IPS-NIHi11 (cell line): ENCODE measurements at places on chromosomes 11 and 22.

DNA sequence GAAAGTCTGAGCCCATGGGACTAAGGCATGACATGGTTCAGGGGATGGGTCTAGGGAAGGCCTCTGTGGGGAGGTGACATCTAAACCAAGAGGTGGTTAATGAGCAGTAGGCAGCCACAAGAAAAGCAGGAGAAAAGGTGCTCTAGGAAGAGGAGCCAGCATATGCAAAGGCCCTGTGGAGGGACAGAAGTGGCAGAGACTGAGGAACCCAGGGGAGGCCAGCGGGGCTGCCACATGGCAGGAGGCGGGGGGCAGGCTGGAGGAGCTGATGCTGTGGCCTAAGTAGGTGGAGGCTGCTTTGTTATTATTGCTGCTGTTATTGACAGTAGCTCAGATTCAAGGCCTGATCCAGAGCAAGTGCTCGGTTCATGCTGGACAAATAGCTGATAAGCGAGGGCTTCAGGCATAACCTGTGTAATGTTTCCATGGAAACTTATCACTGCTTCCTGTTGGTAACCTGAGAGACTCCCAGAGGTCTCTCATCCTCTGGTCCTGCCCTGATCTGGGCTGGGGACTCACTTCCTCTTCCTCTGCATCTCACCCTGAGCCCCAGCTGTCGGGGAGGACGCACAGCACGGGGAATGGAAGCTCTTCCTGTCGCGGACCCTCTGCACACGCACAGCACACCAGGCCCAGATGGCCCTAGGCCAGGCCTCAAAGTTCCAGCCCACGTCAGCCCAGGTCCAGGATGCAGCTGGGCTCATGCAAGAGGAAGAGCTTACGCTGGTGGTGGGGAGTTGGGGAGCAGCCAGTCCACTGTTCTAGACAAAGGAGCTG lies 75.2 kb upstream of the TP53I11 start:
- DNase-seq: no peak

- DNase-seq: no peak
Observed at GRCh38 chr22:49528420-49528720, 299.3 kb downstream of the BRD1 start.

DNA sequence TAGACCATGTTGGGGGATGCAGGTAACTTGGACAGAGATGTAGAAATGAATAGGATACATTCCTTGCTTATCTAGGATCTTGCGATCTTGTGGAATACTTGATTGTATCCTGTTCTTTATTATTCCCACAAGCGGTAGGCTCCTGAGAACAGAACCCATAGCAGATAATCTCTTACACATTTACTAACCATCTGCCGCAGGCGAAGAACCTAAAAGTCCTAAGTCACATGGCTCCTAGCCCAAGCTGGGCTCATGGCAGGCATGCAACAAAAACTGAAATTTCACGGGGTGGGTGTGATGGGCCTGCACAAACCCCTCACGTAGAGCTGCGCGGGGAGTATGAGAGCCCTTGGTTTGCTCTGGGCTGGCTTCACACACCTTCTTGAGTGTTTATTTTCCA lies 177.4 kb upstream of the NECTIN1 start:
- DNase-seq: no peak

DNA sequence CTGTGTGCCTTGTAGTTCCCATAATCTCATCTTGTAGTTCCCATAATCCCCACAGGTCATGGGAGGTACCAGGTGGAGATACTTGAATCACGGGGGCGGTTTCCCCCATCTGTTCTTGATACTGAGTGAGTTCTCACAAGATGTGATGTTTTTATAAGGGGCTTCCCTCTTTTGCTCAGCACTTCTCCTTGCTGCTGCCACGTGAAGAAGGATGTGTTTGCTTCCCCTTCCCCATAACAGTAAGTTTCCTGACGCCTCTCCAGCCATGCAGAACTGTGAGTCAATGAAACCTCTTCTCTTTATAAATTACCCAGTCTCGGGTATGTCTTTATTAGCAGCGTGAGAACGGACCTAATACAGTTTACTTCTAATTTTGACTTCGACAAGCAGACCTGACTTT lies 14.0 kb upstream of the SMIM38 start:
- no peak for DNase-seq

DNA sequence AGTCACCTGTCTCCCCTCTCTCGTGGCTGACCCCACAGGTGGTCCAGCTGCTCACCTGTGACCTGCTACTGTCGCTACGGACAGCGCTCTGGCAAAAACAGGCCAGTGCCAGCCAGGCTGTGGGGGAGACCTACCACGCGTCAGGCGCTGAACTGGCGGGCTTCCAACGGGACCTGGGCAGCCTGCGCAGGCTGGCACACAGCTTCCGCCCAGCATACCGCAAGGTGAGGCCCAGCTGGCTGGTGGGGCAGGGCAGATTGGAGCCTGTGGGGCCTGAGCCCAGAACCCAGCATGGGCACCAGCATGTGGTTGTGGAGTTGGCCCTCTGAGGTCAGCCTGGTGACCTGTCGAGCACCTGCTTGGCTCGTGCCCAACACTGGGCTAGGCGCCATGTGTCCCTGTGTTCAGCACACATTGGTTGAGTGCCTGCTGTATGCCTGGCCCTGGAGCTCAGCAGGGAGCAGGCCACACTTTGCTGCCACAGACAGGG lies 11.9 kb downstream of the SHISA8 start:
- no peak for DNase-seq

DNA sequence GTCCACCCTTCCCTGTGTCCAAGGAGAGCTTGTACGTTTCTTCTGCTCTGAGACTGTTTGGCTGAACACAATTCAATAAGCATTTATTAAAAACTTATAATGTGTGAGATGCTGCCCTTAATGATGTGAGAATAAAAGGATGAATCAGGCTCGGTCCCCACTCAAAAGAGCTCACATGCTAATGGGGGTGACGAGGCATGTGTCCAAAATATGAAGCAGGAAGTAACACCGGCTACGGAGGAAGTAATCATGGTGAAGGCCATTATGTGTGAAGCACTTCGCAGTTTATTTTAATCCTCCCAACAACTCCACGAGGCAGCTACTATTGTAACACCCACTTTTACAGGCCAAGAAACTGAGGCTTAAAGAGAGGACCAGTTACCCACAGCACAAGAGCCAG lies 3.4 kb upstream of the RASD2 start:
- no peak for DNase-seq

GRCh38 chr11:88098289-88098688 lies 77.0 kb downstream of the RAB38 start:
- DNase-seq: no peak

DNA sequence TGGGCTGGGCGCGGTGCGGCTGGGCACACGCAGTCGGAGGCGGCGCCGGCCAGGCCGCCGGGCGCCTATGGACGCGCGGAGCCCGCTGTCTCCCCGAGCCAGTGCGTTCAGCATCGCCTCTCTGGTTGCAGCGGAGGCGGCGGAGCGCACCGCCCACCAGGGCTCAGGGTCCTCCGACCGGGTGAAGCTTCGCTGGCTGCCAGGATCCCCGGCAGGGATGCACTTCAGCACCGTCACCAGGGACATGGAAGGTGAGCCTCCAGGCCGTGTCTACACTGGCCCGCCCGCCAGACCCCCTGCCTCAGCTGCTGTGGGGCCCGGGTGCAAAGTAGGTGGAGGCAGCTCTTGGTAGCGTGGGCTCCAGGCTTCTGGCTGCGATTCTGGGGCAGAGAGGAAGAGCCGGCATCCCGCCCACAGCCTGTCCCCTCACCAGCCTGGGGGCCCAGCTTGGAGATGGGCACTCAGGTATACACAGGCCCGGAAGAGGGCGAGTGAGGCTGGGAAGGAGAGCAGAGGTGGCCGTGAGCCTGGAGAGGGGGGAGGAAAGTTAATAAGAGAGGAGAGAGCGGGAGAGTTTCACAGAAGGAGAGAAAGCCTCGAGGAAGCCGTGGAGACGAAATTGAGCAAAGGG lies 1.0 kb upstream of the TBX1 start:
- DNase-seq: no peak

DNA sequence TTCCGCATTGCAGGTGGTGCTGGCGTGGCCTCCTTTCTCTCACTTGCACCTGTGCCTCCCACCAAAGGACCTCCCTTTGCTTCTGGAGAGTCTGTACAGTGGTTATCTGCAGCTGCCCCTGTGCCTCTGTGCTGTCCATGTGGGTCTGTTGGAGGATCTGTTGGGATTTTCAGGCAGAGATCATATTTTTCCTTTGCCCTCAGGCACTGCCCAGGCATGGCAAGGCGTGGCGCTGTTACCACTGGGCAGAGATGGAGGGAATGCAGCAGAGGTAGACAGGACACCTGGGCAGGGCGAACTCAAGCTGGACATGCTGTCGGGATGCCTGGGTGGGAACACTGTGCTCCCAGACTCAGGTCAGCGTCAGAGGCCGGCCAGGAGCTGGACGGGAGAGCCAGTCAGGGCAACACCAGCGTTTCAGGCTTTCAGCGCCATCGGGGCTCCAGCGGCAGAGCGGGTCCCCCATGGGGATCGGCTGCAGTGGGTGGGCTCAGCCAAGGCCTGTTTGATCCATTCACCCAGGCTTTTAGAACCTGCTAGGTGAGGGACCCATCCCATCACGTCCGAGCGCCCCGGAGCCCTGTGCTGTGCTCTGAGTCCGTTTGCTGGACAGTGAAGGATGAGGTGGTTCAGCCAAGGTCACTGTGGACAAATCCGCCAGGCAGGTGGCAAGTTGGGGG lies 718.9 kb downstream of the BRD1 start:
- no peak for DNase-seq

- no peak for DNase-seq
Observed at GRCh38 chr11:112651386-112651785, 309.8 kb upstream of the NCAM1 start.

GRCh38 chr11:86999859-87000753 lies 37.6 kb upstream of the TMEM135 start:
- peak; percentile 46 for DNase-seq

- DNase-seq: no peak
Observed at GRCh38 chr22:44783091-44783490, 30.7 kb downstream of the ARHGAP8 start.

- no peak for DNase-seq
Observed at GRCh38 chr11:67291481-67292381, 2.6 kb downstream of the ANKRD13D start.

DNA sequence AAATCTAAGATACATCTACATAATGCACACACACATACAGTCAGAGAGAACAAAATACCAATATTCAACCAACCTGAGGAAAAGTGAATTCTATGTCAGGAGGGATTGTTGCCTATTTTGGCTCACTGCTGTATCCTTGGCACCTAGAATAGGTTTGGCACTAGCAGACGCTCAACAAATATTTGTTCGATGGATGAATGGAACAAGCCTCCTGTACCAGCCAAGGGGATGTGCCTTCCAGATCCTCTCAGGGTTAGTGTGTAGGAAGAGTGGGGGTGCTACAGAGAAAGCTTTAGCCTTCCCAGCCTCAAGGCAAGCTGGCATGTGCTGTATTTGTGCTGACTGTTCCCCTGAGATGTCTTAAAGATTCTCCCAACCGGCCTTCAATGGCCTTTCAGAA lies 23.3 kb upstream of the POU2AF1 start:
- no peak for DNase-seq

- DNase-seq: no peak
Observed at GRCh38 chr11:106457727-106458126, 380.3 kb downstream of the AASDHPPT start.

- DNase-seq: peak; percentile 79
Observed at GRCh38 chr11:121236115-121237001, 56.2 kb upstream of the SC5D start.

DNA sequence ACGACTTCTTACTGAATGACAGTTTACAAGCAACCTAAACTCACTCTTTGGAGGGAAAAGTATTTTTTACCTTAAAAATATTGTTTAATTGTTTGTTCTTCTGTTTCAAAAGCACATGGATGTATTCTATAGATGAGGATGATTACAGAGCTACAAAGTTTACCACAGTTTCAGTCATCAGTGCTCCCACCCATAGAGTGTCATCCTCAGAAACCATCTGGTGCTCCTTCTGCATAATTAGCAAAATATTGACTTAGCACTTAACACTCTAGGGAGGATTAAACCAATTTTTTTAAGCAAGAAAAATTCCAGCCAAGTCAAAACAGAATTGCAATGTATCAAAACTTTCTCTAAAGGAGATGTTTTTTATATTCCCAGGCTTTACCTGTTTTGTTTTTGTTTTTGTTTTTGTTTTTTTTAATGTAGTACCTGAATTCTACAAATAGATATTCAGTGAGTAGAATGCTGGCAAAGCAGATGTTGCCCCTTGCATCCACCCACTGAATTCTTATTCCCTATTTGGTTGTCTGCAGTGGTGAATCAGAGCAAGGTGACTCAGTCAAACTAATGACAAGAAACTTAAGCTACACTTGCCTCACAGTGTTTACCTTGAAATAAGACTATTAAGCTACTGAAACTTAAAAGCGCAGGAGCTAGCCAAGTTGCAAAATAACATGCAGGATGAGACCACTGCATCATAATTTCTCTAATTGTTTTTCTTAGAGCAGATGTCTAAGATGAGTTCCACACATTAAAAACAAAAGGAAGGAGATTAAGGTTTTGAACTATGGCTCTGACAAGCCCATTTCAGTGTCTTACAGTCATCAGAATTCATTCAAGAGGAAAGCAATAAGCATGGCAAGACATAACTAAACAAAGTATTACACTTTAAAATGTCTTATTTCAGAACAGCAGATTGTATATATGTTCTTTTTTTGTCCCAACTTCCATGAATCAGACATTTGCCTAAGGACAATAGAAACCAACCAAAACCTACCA lies 155.1 kb upstream of the SOX6 start:
- DNase-seq: no peak

- DNase-seq: no peak
Observed at GRCh38 chr22:46113910-46114517, 36.3 kb upstream of the PPARA start.

GRCh38 chr11:69000831-69001242 lies 12.2 kb downstream of the MRGPRF start:
- DNase-seq: no peak

- DNase-seq: no peak
Observed at GRCh38 chr11:94297985-94298576, 6.3 kb upstream of the IZUMO1R start.

DNA sequence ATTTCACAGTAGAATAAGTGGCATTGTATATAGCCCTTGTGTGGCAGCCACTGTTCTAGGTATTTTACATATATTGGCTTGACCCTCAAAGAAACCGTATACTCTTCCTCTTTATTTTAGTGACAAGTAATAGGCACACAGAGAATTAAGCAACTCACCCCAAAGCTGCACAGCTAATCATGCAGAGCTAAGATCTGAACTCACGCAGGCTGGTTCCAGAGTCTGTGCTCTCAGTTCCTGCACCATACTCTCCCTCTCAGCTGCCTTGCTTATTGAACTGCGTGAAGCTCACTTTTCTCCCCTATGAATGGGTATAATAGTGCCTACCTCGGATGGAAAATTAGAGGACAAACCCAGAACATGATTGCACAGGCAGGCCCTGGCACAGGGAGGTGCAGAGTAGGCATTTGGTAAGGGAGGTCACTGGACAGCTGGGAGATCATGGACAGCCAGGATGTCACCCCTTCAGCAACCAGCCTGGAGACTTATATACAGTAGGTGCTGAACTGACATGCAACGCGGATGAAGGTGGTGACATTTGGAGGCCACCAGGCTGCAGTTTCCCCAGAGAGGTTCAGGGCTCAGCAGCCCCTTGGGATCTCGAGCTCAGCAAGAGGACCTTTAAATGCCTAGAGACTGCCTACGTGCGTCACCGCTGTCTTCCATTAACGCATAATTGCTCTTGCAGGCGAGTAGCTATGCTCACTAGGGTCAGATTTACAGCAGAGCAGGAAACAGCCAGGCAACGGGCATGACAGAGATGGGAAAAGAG lies 78.4 kb upstream of the TP53I11 start:
- no peak for DNase-seq

- no peak for DNase-seq
Observed at GRCh38 chr22:27835446-27835845, 33.9 kb upstream of the MN1 start.

- no peak for DNase-seq
Observed at GRCh38 chr11:102603576-102603975, 21.6 kb downstream of the MMP20 start.

GRCh38 chr22:45948081-45948648 lies 28.8 kb downstream of the WNT7B start:
- DNase-seq: no peak
